Endothelial cell (in vitro differentiated cells): ENCODE measurements at places on chromosomes 7 and 10.

DNA sequence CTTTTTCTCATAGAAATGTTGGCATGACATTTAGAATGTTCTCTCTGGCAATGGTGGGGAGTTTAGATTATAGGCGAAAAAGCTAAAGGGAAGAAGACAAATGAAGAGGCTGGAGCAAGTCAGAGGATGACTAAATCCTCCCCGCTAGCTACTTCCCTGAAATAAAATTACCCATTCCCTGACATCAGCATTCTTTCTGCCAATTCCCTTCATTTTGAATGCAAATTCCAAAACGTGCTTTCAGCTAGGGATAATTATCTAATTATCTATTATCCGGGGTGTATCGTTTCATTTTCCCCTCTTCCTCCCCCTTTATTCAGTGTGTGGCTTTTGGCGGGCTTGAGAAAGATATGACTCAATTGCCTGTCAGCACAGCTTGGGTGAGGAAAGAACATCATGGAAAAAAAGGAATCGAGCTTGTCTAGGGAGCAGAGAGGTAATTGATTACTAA is 672.3 kb downstream of the TNS3 start:
- DNase-seq = no peak

- no peak for DNase-seq
Observed at GRCh38 chr7:45391618-45392451, 182.3 kb upstream of the ADCY1 start.

DNA sequence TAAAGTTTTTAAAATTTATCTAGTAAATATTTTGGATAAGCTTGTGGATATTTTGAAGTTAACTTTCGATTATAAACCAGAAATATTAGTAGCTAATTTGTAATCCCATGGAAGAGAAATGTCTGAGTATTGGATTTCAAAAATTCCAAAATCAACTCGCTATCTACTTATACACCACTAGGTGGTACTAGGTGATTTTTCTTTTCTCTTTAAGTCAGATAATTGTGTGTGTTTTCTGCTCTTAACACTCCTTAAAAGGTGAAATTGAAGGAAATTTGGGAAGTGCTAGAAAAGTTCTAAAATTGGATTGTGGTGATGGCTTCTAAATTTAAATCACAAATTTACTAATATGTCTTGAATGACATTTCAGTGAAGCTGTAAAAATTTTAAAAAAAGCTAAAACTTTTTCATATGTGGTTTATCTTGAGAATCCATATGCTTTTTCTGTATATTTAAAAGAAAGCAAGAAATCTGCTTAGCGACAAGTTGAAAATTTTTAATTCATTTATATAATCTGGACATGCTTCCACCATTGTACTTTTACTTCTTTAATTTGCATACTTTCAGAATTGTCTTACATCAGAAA is 90.2 kb downstream of the IPMK start:
- DNase-seq = no peak

DNA sequence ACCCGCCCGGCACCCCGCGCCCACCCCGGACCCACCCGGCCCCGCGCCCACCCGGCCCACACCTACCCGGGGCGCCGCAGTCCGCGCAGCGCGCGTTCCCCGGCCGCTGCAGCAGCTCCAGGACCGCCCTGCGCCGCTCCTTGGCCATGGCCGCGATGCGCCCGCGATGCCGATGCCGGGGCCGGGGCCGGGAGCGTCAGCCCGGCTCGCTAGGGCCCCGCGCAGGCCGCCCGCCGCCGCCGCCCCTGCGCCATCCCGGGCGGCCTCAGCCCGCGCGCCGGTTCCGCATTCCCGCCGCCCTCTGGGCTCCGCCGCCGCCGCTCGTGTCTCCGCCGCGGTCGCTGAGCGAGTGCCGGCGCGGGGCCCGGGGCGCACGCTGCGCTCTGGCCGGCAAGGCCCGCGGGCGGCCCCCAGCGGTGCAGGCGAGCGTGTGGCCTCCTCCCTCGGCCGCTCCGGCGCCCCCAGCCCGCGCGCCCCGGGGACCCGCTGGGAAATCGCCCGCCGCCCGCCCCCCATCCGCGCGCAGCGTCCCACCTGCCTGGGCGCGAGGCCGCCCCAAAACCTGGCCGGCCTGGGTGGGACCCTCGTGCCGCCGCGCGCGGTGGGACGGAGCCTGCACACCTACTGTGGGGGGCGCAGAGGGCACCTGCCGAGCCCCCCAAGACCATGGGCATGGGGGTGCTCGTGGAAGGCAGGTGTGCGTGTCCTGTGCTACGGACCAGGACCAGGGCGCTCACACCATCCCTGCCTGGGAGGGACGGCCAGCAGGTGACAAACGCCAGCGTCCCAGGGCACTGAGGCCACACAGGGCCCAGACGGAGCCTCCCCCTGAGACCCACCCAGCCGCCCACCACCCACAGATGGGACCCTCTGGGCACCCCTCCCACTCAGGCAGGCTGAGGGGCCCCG is at the start of gene ADAP1:
Gene ADAP1 (minus strand): TSS at position 351 of the 909 bp plus-strand sequence. CDS start 203 bp downstream, at position 148.
- peak; percentile 68 for DNase-seq

DNA sequence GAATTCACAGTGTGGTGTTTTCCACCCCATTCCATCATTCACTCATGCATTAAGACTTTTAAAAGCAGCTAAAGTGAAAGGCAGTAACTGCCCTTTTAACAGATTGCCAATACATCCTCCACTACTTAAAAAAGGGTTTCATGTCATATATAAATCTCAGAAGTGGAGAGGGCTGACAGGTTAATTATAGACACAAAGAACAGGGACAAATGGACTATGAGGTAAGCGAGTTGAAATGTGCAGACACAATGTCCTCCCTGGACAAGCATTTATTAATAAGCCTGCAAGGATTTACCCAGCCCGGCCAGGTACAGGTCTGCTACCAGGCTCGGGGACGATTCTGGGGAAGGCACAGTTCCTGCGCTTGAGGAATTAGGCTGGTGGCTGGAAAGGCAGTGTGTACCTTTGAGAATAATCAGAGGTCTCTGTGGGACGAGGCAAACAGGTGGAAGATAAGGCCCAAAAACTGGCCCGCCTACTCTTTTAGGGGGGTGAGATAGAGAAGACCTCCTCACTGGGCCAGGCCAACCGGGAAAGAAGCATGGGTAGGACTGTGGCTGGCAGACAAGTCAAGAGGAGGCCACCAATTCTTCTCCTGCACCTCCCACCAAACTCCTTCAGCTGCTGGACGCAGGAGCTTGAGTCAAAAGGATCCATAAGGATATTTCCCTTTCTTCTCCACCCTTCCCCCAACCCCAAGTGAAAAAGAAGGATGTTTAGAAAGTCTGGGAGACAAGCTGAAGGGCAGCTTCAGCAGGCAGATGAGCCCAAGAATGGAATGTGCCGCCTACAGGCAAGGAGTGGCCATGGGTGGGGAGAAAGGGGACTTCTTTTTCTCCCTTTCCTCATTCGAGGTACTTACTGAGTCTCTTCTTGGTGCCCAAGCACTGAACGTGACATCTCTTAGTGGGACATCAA is 1.5 kb downstream of the PDLIM1 start:
- no peak for DNase-seq

DNA sequence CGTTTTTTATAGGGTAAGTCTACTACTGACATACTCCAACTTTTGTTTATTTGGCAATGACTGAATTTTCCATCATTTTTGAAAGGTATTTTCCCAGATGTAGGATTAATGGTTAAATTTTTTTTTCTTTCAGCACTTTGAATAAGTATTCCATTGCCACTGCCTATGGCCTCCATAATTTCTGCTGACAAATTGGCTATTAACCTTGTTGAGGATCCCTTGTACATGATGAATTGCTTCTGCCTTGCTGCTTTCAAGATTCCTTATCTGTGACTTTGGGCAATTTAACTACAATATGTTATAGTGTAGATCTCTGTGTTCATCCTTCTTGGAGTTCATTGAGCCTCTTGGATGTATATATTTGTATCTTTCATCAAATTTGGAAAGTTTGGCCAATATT is 21.6 kb upstream of the VWDE start:
- DNase-seq = no peak

- no peak for DNase-seq
Observed at GRCh38 chr7:32943252-32944030, 13.8 kb upstream of the FKBP9 start.

- no peak for DNase-seq
Observed at GRCh38 chr10:310371-310770, 175.1 kb downstream of the ZMYND11 start.

- DNase-seq = no peak
Observed at GRCh38 chr10:132595854-132596253, 58.3 kb downstream of the INPP5A start.

- DNase-seq = no peak
Observed at GRCh38 chr7:64775289-64775688, 18.9 kb upstream of the ZNF138 start.
